ENCODE measurements at places on chromosomes 3 and 15.

DNA sequence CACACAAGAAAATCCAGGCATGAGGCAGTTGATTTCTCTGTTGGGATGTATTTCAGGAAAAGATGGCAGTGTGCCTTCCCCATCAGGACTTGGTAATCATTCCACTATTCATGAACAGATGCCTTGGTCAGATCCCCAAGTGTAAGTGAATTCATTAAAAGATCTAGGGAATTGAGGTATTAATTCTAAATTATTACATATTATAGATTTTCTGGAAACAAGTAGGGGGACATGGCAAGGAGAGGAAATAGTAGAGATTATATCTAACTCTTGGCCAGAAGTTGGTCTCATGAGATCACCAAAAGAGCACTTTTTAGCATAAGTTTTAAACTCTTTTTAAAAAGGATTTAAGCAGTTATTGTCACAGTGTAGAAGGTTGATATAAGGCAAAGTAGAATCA is 74.4 kb upstream of the MDFIC2 start:
- no peak for DNase-seq

- no peak for DNase-seq
These were observed 165.6 kb downstream of the XXYLT1 start for GRCh38 chr3:195105389-195105788.

GRCh38 chr15:88661041-88661700 is 22.4 kb downstream of the ISG20 start:
- DNase-seq, result no peak

DNA sequence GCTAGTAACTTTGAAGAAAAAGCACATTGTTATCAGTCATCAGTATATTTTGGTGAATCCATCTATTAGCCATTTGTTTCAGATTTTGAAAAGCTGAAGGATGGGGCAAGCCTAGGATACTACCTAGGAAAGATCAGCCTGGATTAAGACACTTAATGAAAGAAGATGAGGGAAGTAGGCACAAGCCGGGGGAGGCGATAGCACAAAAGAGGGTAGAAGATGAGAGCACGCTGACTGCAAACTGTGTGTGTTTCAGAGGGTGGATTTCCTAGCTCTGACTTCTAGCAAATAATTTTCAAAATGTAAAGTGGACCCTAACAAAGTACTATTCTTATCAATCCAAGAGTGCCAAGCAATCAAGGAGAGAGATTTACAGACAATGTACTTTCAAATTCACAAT is 22.2 kb upstream of the SOX2 start:
- no peak for DNase-seq

DNA sequence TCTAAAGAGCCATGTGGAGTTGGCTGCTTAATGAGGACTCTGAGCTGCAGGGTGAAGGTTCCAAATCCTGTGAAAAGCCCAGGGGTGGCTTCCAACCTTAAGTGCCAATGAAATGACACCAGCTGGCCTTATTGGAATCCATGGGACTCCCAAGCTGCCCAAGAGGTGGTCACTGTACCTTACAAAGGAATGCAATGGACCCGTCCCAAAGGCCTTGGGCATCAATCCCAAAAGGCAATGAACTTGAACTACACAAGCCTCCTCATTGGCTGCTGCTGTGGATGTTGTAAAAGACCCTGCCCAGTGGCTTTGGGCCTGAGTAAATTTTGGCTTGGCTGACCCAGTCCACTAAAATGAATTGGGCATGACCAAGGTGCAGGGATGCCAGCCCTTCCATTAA is 129.3 kb downstream of the WNT5A start:
- DNase-seq, result no peak

GRCh38 chr3:133123636-133124035 is 85.4 kb downstream of the TMEM108 start:
- DNase-seq, result no peak

DNA sequence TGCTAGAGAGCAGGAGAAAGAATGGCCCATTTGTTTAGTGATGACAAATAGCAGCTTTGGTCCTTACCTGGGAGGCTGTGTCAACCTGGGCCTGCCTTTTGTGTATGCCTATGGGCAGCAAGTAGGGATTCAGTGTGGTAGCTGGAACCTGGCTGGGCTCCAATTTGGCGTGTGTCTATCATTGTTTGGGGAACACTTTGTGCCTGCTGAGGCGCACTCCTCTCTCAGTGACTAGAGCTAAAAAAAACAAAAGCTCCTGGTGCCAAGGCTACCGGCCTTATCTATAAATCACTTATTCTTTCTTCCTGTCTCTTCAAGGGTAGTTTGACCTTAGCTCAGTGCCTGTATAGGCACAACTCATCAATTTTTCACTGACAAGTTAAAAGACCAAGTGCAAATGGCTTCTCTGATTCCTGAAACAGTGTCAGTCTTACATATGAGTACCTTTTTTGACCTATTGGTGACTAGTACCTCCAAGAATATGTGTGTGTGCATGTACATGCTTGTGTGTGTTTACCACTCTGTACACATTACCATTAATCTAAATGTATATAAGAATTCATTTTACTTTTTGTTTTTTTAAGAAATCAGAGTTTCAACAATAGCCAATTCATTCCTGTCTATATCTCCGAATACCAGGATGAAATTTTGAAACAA is 54.6 kb downstream of the GMNC start:
- DNase-seq, result no peak

GRCh38 chr3:11613319-11613718 is 30.4 kb downstream of the VGLL4 start:
- no peak for DNase-seq

- no peak for DNase-seq
These were observed 125.3 kb downstream of the BDH1 start for GRCh38 chr3:197430502-197430901.

Data from germinal center (tissue), 1 donor.